ENCODE measurements at places on chromosomes 5 and 9. TPM values are rescaled to one million over a fixed set of nuclear protein-coding genes. Genes with fewer than 3 reads are reported as not detected.

GRCh38 chr5:67974471-67974870 lies 241.1 kb upstream of the PIK3R1 start:
- no peak for DNase-seq

ABLIM3 gene
- total RNA-seq, result 19.9 TPM

NR2F1 gene
- total RNA-seq, result 17.5 TPM

DNA sequence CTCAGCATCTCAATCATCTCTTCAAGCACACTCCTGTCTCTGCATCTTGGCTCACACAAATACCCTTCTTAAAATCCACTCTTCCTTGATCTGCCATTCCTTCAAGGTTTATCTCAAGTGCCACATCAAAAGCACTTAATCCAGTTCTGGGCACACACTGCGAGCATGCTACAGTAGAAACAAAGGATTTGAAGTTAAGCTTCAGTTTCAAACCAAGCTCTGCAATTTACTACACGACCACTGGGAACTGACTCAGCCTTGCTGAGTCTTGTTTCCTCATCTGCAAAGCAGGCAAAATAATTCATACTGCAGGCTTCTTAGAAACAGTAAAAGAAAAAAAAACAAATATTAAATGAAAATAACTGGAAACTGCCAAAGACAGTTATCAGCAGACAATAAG lies 50.5 kb upstream of the CTNNAL1 start:
- DNase-seq, result no peak

GPR151 gene
- not detected for total RNA-seq

GRCh38 chr5:108101130-108101529 lies 280.8 kb downstream of the FBXL17 start:
- DNase-seq, result no peak

BARHL1 gene
- total RNA-seq, result not detected

ADGRV1 gene
- 1.1 TPM for total RNA-seq

DNA sequence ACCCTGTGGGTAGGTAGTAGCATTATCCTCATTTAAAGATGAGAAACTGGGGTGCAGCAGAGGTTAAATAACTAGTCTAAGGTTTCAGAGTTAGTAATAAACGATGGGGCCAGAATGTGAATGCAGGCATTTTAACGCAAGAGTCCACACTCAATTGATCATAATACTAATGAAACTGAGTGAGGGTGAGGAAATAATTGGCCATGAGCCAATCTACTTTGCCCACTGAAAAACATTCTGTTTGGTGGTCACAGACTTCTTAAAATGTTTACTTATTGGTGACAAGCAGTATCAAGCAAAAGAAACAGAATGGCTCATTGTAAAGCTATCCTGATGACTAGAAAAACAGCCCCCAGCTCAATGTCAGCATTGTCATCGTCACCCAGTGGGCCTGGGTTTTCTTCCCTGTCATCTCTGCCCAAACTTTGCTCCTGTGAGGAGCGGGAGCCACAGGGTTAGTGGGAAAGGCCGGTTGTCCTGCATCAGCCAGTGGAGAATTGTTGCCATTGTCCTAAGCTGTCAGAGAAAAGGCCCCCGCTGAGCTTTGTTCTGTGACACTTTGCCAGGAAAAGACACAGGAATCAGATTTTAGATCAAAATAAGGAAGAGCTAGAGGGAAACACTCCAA lies 77.3 kb upstream of the MAN2A1 start:
- no peak for DNase-seq

DNA sequence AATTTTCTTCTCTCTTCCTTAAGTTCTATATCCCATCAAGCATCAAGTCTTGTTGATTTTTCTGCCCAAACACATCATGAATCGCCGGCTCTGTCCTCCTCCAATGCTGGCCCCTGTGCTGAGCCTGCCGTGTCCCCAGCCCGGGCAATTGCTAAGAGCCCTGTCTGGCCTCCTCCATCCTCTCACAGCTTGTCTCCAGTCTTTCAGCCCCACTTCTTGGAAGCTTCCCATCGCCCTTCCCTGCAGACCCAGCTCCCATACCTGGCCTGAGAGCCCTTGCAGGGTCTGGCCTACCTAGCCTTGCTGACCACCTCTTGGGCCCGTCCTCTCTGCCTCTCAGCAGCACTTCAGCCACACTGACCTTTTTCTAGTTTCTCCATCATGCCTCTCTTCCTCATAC lies 61.9 kb downstream of the COL15A1 start:
- no peak for DNase-seq

DNA sequence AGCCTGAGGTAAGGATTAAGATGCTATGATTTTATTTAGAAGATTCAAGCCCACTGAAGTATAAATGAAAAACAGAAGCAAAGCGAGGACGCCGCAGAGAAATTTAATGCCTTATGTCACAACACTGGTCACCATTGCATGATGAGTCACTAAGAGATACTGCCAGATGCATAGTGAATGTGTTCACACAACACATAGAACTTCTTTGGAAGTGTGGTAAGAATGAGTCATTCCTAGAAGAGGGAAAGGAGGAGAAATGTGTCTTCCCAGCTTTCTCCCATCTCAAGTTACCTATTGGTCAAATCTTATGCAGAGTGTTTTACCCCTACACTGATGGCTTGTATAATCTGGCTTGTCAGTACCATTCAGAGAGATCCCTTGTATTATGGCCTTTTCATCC lies 465.3 kb upstream of the ARRDC3 start:
- no peak for DNase-seq

PTGR1 gene
- total RNA-seq, result 19.7 TPM

DNA sequence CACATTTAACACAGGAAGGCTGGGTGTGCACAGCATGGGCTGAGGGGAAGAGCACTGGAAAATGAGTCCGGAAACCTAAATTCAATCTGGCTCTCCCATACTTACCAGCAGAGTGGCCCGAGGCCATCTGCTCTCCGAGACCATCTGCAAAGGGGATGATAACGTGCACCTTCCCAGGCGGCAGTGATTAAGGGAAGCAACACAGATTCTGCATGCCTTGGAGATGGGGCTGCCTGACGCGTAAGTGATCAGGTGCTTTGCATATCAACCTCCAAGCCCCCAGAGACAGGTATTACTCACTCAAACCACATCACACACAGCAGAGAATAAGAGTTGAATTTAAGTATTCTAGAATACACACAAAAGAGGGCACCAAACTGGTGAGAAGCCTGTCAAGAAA lies 9.1 kb downstream of the EPB41L4B start:
- DNase-seq, result no peak

ST8SIA4 gene
- 2.0 TPM for total RNA-seq

GRCh38 chr9:115615821-115616665 lies 498.1 kb upstream of the TNC start:
- DNase-seq, result no peak

- DNase-seq, result no peak
Observed at GRCh38 chr9:83197591-83197990, 134.6 kb upstream of the RASEF start.

DNA sequence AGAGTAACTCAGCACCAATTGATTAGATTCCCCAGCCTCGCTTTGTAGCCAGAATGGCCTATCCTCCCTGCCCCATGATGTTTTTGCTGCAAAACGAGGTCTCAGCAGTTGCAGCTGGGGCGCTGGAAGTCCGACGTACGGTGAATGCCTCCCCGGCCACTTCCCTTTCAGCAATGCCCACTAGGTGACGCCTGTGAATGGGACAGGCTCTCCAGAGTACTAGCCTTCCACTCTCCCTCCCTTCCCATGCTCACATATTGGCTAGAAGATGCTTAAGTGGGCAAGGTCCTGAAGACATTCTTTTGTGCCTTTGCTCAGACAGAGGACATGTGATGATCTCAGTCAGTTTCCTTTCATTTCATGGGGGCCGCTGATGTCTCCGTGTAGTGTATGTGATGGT lies 50.8 kb downstream of the DMRT2 start:
- no peak for DNase-seq

- DNase-seq, result no peak
Observed at GRCh38 chr9:14935964-14936363, 25.7 kb upstream of the FREM1 start.

SAXO1 gene
- under 0.01 TPM for total RNA-seq

GRCh38 chr5:136001466-136001981 lies 27.3 kb upstream of the TGFBI start:
- DNase-seq, result no peak

DNA sequence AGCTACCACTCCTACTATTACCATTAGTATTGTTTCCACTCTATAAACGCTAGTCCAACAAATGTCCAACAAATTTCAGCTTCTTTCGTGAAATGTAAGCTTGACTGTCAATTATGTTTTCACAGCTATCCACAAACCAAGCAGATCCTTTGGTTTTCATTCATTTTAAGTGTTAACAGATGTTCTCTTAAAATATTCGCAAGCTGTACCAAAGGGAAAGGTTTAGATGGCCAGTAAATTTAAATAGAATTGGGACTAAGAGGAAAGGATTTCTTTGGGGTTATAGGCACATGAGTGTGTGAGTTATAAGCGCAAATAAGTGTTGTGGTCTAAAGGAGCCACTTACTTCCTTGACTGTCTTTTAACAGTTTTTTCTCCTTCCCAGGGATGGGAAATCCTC lies 136.8 kb upstream of the ADRA1B start:
- DNase-seq, result no peak

DNA sequence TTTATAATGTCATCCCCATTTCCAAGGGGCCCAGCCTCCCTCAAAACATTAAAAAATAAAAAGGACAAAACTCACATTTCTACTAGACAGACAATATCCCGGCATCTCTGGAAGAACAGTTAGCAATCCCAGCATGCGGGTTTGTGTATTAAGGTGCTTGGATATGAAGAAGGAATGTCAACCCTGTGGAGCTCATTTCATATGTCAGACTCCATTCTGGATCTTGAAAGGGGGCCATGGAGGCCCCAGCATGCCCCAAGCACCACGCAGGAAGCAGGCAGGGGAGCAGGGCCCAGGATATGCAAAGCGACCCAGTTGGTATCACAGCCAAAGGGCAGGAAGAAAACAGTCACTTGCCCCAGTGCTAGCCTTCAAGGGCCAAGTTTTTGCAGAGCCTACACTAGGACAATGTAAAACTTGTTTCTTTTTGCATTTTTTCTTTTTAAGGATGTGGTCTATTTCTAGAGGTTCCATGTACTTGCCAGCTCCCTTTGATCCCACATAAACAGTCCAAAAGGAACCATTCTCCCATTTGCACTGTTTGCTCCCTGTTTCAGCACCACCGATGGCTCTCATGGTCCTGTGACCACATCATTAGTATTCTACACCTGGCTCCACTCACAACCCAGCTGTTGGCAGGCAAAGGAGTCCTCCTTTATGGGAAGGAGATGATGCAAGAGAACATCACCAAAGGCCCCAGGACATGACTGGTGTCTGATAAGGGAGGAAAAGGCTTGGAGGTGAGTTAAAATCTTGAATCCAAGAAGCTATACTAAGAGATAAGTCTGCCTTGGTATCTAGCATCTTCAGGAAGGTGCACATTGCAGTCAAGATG lies 58.3 kb downstream of the FGF1 start:
- no peak for DNase-seq

DNA sequence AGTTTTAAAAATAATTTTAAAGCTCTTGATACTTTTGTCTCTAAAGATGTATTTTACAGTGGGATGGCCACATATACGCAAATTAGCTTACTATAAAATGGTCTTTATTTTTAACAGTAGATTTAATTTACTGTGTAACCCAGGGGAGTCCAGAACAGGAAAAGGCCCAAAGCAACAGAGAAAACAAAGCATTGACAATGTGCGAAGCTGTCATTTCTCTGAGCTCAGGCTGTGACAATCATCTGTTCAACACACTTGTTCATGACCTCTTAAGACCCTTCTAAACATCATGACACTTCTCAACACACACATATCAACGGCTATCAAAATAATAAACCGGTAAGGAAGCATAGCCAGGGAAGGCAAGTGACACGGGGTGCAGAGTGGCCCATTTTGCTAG lies 499.6 kb upstream of the MPDZ start:
- DNase-seq, result no peak

DNA sequence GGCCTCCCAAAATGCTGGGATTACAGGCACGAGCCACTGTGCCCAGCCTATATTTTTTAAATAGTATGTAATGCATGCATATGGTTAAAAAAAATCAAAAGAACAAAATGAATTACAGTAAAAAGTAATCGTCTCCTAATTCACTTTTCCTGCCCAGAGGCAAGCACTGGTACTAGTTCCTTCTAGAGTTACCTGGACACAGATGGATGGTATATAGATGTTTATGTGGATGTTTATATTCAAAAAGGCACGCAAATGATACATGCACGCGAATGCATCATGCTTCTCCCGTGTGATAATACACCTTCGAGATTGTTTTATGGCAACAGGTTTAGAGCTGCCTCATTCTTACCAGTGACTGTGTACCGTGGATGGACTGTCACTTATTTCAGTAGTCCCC lies 21.4 kb downstream of the ABL1 start:
- DNase-seq, result no peak

LRRC14B gene
- not detected for total RNA-seq

GRCh38 chr9:105074491-105074890 lies 146.5 kb upstream of the ABCA1 start:
- no peak for DNase-seq

DNA sequence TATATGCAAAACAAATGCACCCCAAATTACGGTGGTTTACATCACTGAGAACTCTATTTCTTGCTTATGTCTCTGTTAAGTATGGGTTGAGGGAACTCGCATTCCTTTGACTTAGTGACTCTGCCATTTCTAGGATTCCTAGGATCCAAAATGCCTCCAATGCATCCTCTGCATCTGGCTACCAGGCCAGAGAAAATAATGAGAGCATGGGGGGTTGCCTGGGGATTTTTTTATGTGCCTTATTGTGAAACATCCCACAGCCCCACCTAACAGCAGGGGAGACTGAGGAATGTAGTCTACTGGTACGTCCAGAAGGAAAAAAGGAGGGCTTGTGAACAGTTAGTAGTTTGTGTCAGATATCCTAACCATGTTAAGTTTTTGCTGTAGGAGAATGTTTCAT lies 466.0 kb upstream of the ARRDC3 start:
- no peak for DNase-seq

DNA sequence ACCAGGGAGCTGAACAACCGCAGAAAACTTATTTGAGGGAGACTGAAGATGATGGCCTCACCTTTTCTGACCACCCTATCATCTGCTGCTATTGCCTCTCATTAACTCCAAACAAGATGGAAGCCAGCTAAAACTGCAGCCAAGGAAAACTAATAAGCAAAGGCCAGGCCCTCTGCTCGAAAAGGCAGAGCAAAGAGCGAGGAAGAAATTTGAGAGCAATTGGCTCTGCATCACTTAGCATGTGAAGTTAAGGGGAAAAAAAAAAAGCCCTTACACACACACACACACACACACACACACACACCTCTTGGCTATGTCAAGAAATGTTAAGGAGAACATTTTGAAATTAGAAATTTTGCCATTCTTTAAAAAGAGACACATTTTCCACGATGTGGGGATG lies 228.1 kb upstream of the CYLC2 start:
- DNase-seq, result no peak

All from sigmoid colon (tissue), 7 donors.